ENCODE measurements at places on chromosomes 4 and X.
A peak's percentile ranks its signal among the peaks of the same experiment; 100 is the strongest.

DNA sequence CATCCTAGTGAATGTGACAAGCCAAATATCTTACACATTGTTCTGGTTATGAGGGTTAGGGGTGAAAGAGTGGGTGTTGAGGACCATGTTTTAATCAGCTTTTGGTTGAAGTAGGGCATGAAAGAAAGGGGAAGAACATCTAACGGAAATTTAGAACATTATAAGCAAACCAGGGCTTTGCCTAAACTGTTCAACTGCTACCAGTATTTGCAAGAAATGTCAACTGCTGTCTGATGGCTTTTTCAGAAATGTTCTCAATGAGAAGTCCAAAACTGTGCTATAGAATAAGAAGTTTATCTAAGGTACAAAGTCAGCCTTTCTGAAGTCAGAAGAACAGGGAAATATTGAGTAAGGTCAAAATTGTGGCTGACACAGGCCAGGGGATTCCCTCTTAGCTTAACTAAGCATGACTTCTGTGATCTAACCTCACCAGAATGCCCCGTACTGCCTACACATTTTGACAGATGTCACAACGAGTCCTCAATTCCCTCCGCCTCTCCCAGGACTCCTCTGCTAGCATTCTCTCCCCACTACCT lies 67.1 kb downstream of the DTHD1 start:
- no peak for DNase-seq

DNA sequence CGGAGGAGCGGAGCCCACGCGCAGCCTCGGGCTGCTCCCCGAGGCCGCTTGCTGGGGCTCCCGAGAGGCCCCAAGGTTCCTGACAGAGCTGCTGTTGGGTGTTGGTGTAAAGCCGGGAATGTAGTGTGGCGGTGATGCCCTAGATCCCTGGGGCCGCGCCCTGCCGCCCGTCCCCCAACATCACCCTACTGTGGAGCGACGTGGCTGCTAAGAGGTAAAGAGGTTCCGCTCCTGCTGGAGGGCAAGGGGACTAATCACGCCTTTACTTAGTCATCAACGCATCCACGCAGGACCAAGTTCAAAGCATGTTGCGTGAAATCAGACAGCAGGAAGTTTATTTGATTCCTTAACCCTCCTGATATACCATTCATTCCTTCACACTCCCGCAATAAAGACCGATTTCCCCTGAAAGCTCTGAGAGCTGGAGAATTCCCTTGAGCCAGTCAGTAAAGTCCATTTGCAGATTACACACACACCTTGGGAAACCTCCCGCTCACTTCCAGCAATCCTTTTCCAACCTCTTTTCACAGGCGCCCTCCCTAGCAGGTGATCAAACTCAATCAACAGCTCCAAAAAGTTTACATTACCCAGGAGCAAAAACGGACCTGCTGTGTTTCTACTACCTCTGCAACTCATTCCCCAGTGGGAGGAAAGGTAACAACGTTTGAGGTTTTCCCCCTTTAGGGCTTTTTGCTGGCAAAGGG lies 579 bp upstream of the GABRA2 start:
- peak; percentile 28 for DNase-seq

DNA sequence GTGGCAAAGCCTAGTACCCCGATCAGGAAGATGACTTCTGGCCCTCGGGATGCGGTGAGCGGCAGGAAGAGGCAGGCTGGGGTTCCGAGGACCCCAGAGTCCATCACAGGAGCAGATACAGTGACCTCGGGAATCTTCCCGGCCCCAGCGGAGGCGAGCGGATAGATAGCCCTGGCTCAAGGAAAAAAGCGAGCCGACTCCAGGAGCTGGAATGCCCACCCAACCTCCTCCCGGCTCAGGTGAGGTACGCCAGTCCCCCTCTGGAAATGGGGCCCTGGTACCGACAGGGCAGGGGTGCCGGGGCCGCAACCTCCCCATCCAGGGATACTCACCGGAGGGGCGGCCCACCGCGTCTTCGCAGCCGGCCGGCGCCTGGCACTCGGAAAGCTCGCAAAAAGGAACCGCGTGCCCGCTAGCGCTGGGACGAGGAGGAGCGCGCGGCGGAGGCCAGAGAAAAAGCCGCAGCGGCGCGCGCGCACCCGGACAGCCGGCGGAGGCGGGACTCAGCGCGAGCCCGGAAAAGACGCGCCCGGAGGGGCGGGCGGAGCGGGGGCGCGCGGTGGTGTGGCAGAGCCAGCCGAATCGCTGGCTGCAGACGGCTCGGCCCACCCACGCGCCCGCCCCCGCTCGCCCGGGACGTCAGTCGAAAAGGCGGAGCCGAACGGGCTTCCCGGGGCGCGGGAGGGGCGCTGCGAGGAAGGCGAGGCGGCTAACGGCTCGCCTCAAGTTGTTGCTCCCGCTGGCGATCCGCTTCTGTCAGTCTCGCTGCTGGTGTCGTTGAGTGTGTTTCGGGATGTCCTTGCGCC lies at the start of gene ACSL4:
Gene ACSL4, minus strand, starts transcription at position 451 of the 806 bp plus-strand sequence. CDS start 49,894 bp downstream, outside the sequence.
- peak; percentile 86 for DNase-seq

DNA sequence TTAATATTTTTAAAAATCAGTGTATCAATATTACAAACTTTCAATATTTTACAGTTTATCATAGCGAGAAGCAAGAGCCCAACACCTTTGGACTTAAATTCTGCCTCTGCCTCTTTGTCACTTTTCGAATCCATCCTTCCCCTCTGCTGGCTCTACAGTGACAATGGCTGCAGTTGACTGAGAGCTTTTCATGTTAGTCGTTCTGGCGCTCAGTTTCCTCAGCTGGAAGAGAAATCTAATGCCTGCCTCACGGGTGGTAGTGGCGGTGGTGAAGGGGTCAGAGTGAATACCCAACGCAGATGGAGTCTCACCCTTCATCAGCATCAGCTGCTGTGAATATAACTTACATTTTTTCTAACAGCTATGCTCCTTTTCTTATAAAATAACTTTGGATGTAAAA lies 144.8 kb downstream of the NWD2 start:
- DNase-seq = peak; percentile 46

DNA sequence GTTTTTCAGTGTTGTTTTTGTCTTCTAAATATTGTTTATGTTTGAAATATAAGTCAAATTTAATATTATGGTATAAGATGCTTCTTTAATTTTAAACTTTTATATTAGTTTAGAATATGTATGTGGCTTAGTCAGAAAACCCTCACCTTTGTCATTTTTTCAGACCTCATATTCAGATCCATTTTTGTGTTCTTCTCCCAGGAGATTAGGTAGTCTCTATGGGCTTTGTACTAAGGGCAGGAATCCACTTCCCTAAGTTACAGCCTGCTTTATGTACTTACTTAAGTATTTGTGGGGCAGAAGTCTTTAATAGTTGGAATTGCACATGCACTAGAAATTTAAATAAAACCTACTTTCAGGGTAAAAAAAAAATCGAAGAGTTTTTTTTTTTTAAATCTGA lies 63.5 kb upstream of the TENM3 start:
- no peak for DNase-seq

DNA sequence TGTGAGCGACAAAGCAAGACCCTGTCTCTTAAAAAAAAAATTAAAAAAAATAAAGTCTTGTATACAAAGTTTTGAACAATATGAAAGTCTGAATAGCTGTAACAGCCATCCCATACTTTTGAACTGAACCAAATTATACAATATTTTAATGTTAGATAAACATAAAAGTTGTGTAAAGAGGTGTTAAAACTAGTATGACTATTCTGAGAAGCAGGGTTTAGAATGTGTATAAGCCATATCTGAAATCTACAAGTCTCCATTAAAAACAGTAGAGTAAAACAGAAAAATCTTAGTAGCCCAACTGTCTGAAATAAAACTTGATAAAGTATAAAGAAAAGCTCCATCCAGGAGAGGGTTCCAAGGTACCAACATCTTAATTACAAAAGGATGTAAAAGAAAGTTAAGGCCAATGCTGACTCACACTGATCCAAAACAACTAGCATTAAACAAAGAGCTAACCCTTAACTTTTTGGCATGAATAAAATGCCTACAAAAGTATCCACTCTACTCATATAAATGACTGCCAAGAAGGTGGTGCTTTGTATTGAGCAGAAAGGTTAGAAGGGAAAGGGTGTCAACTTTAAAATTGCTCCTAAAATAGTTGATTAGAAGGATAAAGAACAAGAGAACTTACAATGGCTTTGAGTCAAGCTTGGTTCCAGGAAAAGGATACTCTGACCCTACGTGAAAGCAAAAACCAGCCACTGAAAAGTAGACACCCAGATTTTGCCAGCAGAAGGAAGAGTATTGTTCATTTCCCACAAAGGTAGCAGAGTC lies 18.5 kb downstream of the CNOT6L start:
- no peak for DNase-seq

DNA sequence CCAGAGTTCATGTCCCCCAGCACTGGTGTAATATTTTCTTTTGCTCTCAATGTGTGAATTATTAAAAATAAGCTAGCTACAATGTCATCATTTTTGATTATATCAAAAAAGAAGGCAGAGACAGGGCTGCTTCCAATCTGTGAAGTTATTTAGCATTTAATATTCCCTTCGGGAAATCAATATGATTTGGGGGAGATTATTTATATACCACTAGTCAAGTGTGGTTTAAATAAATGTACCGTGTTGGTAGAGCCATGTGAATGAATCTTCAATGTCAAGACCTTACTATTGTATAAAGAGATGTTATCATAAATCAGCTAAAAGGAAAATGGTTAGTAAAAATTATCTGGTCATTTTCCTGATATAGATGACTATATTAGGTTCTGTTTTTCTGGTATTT lies 87.4 kb upstream of the MID1 start:
- DNase-seq = no peak

DNA sequence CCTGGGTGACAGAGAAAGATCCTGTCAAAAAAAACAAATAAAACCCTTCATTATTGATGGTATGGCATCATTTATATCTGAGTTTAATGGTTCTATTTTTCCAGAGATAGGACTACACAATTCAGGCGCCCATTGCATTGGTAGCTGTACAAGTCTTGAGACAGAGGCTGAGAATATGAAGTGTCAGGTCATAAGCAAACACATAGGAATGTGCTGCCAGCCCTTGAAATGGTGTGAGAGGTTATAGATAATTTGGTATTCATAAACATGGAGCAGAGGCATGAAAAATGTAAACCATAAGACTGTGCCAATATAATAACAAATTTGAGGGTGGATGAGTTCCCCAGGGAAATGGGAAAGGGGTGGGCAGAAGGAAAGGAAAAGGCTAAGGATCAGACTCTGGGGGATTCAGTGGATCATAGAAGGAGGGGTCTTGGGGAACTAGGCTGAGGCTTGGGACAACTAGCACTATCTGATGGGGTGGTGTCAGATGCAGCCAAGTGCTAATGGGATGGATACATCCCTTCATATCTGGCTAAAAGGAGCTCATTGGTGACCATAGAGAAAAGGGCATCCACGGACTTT lies 50.8 kb downstream of the MAOA start:
- no peak for DNase-seq

DNA sequence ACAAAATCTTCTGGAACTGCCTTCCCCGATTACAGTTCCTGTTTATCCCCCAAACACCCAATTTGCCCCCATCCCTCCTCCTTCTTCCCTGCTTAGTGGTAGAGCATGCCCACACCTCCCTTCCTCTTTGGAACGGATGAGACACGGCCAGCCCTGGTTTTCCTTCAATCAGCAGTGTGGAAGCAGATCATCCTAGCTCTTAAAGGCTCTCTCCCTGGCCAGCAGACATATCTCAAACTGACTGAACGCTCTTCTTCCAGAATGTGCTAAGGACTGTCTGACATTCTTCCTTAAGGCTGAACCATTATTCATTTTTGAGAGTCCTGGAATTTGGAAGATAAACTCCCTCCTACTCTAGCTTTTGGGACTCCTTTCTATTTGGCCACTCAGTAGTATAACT lies 161.1 kb downstream of the TRIML1 start:
- no peak for DNase-seq

GRCh38 chr4:24003926-24004325 lies 114.1 kb upstream of the PPARGC1A start:
- peak; percentile 81 for DNase-seq

- peak; percentile 80 for DNase-seq
These were observed 580 bp downstream of the NAF1 start for GRCh38 chr4:163166041-163166579.

- DNase-seq = no peak
These were observed 1.8 kb downstream of the DCAF8L2 start for GRCh38 chrX:27591938-27592337.

GRCh38 chrX:19810802-19811201 lies 76.6 kb downstream of the SH3KBP1 start:
- no peak for DNase-seq

DNA sequence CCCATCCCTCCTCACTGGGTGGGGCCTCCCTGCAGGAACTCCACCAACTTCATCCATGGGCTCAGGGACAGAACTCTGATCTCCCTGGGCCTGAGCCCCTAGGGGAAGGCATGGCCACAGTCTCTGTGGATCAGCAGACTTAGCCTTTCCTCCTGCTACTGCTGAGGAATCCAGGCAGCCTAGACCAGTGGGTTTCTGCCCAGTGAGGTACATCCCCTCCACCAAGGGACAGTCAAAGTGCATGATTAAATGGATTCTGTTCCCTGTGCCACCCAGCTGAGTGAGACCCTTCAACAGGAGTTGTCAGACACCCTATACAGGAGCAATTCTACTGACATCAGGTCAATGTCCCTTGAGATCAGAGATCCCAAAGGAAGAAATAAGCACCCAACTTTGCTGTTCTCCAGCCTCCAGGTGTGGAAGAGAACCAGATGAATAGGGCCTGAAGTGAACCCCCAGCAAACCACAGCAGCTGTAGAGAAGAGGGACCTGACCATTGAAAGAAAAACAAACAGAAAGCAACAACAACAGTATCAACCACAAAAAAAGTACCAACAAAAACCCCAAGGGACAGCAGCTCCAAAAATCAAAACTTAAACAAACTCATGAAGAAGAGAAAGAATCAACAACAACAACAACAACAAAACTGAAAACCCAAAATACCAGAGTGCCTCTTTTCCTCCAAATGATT lies 84.8 kb downstream of the CHIC1 start:
- DNase-seq = no peak

GRCh38 chr4:80268081-80268823 lies 1.8 kb downstream of the FGF5 start:
- DNase-seq = peak; percentile 45

DNA sequence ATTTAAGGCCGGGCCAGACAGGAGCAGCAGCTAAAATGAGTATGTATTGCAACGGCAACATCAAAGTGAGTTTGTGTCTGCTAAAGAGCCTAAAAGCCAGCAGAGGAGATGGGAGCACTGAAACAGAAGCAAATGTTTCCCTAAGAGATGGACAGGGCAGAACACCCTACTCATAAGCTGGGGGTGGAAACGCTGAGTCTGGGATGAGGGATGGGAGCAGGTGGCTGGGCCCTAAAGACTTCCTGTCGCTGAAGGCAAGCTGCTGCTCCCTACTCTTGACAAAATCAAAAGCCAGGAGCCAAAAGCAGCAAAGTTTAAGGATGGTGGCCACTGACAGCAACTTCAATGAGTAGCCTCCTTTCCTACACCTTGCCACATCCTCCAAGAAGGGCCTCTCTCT lies 40.6 kb upstream of the NAP1L5 start:
- no peak for DNase-seq

DNA sequence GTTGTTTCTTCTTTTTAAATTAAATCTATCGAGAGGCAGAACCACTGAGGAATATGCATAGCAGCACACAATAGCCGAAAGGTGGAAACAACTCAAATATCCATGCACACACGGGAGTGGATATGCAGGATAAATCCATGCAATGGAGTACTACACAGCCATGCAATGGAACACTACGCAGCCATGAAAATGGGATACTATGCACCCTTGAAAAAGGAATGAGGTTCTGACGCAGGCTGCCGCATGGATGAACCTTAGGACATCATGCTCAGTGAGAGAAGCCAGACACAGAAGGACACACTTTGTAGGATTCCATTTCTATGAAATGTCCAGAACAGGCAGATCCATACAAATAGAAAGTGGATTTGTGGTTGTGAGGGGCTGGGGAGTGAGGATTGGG lies 18.4 kb upstream of the P2RY8 start:
- no peak for DNase-seq
